ENCODE measurements at places on chromosomes 7 and 10.

GRCh38 chr7:132080967-132081668 is 495.2 kb downstream of the PLXNA4 start:
- no peak for DNase-seq

DNA sequence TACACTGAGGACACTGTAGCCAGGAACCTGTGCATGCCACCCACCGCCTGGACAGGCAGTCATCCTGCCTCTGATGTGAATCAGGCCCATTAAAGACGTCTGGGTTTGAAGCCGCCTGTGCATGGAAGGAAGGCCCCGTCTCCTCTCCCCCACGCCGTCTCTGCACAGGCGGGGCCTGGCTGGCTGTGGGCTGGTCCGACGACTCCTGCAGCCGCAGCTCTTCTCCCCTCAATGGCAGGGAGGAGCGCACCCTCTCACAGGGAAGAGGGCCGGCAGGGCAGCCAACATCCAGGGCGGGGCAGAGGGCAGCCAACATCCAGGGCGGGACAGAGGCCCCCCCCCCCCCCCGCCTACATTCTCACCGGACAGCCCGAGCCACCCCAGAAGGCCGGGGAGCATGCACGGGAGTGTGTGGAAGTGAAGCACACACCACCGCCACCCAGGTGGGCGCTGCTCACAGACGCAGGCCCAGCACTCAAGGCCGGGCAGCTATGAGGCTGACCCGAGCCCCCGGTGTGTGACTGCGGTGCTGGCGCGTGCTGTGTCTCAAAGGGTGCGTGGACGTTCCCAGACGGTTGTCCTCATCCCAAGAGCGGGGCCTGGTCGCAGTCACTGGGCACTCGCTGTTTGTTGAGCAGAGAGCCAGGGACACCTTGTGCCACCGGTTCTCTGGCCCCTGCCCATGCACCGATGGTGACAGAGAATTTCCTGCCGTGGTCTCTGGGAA is 19.1 kb downstream of the DPYSL4 start:
- no peak for DNase-seq

GRCh38 chr10:5538446-5538845 is 13.7 kb downstream of the CALML3 start:
- no peak for DNase-seq

DNA sequence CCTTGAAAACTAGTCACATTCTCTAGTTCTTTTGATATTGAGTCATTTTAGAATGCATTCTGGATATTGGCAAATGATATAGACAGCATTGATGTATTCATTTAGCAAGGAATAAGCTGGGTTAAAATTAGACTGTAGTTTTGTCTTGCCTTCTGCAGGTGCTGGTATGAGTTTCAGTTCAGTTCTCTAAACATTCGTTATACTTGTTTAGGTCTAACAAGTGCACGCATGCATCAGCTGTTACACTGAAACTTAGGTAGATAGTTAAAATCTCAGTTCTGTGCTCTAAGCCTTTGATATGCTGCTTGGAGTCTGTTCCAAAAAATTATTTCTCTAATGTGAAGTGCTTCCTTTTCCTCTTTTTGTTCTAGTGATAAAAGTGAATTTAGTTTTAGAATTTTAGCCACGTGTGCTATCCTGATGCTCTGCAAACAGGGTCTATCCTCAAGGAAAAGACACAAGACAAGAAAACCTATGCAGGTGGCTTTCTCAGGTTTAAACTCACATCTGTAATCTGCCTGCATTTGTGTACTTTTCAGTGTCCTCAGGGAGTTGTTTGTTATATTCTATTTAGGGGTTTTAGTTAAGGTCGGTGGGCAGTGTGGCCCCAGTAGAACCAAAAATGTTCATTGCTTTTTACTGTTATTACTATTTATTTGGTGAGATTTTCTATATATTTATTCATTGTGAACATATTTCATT is 409.0 kb downstream of the CDC14C start:
- no peak for DNase-seq

DNA sequence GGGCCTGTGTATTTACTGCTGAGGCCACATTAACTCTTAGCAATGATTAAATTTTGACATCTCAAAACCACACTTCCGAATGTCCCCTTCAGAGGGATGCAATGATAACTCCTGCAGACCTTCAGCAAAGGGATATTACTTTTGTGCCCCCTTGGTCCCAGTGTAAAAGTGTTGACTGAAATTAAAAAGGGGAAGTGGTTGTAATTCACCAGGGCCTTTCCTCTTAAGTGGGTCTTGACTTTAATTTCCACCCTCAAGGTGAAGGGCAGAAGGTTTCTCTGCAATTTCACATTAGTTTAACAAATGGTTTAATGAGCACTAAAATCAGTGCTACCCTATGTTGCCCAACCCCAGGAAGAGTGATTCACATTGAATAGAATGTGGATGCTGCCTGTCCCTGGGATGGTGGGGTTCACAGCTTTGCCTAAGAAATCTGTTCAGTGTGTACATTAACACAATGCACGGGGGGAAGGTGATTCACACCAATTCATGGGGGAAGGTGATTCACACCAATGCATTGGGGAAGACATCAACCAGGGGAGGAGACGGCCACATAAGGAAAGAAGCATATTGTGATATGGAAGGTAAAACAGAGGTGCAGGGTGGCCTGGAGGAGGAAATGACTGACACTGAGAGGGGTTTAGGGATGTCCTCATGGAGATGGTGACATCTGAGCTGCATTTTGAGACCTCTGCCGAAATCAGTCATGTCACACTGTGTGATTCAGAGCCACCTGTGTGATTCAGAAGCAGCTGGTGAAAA is 19.4 kb upstream of the TNS3 start:
- no peak for DNase-seq

- DNase-seq = no peak
Measured at GRCh38 chr10:11587722-11588259, 23.7 kb downstream of the USP6NL start.

DNA sequence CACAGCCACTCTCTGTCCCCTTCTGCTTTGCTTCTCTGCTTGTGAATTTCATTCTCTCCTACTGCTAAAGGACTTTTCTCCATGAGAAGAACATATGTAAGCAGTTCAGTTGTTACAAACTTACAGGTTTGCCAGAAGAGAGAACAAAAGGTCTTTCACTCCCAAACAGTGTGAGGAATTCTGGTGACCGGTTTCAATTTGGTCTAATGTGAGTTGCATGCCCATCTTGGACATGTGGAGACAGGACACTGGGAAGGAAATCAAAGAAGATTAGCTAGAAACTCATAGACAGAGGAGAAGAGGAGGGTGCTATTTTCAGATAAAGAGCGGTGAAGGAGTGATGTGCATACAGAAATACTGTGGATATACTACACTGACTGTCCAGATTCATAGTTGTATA is 209.5 kb upstream of the INHBA start:
- DNase-seq = no peak

DNA sequence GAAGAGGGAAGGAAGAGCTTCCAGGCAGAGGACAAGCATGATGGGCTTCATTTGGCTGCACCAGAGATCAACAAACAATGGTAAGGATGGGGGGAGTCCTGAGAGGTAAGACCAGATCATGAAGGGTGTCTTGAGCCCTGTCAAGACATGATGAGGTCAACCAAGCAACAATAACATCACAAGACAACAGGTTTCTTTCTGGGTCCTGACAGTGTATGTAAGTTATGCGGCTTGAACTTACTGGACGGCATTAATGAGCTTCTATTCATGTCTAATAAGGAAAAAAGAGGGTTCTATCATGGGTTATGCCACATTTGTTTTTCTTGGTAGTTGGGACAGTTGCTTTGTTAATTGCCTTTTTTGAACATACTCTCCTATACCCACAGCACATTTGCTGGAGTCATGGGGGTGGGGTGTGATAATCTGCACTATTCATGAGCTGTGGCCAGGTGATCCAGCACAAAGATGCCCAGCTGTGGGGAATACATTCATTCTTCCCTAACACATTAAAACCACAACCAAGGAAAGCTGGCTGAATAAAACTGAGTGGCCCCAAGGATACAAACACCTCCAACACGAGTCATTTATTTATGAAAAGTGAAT is 168.8 kb upstream of the KLF14 start:
- DNase-seq = no peak

- DNase-seq = no peak
Measured at GRCh38 chr10:10772411-10772810, 245.3 kb upstream of the CELF2 start.

DNA sequence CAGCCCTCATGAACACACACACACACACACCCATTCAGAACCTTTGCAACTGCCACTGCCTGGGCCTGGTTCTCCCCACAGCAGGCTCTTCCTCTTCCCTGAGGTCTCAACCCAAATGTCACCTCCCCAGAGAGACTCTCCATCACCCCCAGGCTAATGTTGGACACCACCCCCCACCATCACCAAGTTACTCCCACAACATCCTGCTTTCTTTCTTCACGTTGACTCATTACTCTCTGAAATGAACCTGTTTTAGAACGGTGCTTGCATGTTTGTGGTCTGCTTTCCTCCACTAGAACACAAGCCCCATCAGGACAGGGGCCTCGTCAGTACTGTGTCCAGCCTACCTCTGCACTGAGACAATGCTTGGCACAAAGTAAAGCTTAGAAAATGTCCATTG is 16.0 kb downstream of the AFAP1L2 start:
- DNase-seq = no peak

GRCh38 chr10:114711176-114711868 is 53.2 kb upstream of the ABLIM1 start:
- no peak for DNase-seq

DNA sequence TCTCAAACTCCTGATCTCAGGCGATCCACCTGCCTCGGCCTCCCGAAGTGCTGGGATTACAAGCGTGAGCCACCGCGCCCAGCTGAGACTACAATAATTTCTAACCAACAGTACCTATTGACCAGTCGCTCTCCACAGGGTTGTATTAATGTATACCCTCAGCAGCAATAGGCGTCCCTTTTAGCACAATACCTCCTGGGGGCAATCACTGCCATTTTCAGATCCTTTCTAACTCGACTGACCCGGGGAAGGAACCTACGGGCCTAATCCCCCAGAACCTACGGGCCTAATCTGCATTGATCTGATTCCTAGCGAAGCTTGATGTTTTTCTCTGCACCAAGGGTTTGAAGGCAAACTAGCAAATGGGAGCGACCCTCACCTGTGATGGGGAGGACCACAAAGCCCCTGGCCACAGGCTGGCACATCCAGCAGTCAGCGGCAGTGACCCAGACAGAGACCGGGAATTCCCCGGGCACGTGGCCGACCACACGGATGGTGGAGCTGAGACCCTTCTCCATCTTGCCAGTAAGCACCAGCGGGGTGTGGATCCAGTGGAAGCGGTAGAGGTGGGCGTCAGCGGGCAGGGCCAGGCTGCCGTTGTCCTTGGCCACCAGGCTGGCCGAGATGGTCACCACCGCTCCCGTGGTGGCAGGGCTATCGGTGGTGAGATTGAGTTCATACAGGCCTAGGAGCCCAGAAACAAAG is 6.9 kb downstream of the TMEM130 start:
- DNase-seq = no peak

GRCh38 chr7:48901966-48902365 is 22.4 kb upstream of the CDC14C start:
- DNase-seq = no peak

DNA sequence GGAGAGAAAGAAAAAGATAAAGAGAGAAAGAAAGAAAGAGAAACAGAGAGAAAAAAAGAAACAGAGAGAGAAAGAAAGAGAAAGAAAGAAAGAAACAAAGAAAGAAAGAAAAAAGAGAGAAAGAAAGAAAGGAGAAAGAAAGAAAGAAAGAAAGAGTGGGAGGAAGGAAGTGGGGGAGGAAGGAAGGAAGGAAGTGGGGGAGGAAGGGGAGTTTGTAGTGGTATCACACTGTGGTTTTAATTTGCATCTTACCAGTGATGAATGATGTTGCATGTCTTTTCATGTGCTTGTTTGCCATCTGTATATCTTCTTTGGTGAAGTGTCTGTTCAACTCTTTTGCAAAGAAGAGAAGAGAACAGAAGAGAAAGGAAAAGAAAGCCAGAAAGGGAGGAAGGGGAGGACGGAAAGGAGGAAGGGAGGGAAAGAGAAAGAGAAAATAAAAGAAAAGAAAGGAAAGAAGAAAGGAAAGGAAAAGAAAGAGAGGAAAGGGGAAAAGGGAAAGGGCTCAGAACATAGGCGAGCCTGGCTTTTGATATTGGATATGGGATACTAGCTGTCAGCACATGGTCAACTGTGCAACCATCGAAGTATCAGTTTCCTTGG is 79.2 kb upstream of the FRMD4A start:
- no peak for DNase-seq

- DNase-seq = no peak
Measured at GRCh38 chr7:18831943-18832342, 285.5 kb downstream of the TWIST1 start.

DNA sequence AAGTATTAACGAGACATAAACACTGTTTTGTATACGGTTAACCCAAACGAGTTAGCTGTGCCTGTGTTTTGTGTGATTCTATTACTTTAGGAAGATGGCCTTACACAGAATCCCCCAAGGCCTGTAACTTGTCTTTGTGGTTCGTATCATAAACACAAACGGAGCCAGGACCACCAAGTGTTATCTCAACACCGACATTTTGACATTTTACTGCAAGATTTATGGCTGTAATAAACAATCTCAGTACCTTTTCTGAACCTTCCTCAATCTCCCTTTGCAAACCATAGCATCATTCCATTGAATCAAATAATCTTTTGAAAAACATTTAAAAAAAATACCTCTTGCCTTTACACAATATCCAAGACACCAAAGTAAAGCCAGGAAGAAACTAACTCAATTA is 2.4 kb upstream of the HOXA4 start:
- DNase-seq = no peak

DNA sequence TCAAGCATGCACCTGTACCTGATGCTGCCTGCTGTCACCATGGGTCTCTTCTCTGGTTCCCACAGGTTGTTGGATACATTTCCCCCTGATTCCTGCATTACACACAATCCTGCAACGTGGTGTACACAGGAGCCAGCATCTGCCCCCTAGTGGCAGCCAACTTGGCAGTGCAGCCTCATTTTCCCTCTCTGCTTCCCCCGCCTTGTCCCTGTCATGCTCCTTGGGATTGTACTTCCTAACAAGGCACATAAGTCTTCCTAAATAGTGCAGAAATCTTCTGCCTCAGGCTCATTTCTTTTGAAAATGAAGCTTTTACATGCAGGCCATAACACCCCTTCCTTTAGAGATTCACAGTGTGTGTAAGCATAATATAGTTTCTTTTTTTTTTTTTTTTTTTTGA is 387.5 kb downstream of the CCSER2 start:
- peak; percentile 20 for DNase-seq

- no peak for DNase-seq
Measured at GRCh38 chr10:43392748-43393147, 16.2 kb downstream of the HNRNPF start.

DNA sequence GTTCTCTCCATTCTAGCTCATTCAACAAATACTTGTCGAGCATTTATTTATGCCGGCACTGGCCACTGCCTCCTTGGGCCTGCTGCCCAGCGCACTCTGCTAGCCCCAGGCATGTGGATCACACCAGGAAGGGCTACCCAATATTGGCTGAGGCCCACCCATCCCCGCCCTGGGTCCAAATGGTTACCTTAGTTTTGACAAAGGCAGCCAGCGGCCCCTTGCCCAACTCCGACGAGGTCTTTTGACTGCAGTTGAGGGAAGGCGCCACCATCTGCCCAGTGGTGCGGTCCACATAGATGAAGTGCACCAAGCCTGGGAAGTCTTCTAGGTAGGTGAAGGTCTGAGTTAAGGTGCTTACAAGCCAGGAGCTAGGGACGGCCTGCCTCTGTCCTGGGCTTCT is 7.2 kb upstream of the PYROXD2 start:
- no peak for DNase-seq

Measured in activated CD4-positive, alpha-beta memory T cell treated with anti-CD3 and anti-CD28 coated beads, Interleukin-2, amount 10 ng/mL, durations not matched to agents 7 days and 5 days (primary cell).